CD8-positive, alpha-beta T cell (primary cell): ENCODE measurements at places on chromosomes 5 and 9.

GRCh38 chr9:76737154-76737902, 26.9 kb upstream of the PCA3 start:
- DNase-seq = no peak

- no peak for DNase-seq
These were observed 4.0 kb downstream of the ELL2 start for GRCh38 chr5:95957561-95958203.

GRCh38 chr5:68167195-68167651, 48.3 kb upstream of the PIK3R1 start:
- DNase-seq = no peak

- DNase-seq = no peak
These were observed 244.7 kb downstream of the NPR3 start for GRCh38 chr5:32955814-32956213.

GRCh38 chr5:1442222-1443145, 2.8 kb downstream of the SLC6A3 start:
- DNase-seq = no peak

GRCh38 chr9:2022560-2022959, 7.4 kb downstream of the SMARCA2 start:
- DNase-seq = peak; percentile 42

- no peak for DNase-seq
These were observed 39.4 kb upstream of the CNOT6 start for GRCh38 chr5:180454752-180455151.

DNA sequence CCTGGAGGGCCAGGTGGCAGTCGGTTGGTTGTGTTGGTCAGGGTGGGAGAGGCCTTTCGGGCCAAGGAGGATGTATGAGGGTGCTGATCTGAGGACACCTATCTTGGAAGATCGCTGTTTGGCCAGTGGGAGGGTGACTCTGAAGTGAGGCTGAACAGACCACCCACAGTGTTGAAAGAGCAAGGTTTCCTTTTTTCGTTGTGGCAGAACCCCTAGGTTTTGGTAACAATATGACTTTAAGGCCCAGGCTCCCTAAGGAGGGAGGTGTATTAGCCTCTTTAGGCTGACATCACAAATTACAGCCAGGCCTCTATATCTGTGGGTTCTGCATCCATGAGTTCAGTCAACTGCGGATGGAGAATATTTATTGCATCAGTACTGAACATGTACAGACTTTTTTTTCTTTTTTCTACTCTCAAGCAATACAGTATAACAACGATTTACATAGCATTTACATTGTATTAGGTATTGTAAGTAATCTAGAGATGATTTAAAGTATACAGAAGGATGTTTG, 86.1 kb downstream of the ARHGAP26 start:
- DNase-seq = no peak

- DNase-seq = no peak
These were observed 30.0 kb downstream of the RBM27 start for GRCh38 chr5:146233441-146233840.

DNA sequence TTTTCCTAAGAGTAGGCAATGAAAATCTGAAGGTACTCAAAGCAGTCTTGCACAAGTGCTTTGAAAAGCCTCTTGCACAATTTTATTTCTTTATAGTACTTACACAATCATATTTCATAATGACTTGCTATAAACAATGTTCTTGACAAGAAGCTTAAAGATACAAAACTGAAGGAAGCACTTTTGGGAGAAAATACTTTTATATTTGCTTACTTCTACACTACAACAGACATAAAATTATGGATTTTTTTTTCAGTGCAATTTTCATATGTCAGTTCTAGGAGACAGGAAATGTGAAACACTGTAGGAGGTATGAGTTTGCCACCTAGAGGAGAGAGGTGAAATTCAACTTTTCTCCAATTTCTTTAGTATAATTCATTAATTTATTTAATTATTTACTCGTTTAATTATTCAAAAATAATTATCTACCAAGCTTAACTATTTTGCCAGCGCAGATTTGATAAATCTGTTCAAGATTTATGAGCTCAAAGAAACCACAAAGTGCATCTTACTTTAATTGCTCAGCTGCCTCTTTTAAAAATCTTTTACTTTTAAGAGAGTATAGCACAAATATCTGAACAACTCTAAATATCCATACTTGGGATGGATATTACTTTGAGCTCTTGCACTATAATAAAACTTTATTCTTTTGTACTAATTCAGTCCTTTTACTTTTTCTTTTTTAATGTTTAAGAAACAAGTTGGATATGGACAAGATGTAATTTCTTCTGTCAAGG, 29.0 kb upstream of the CDKN2B start:
- DNase-seq = no peak

- no peak for DNase-seq
These were observed 37.6 kb downstream of the HRH2 start for GRCh38 chr5:175695161-175696126.

DNA sequence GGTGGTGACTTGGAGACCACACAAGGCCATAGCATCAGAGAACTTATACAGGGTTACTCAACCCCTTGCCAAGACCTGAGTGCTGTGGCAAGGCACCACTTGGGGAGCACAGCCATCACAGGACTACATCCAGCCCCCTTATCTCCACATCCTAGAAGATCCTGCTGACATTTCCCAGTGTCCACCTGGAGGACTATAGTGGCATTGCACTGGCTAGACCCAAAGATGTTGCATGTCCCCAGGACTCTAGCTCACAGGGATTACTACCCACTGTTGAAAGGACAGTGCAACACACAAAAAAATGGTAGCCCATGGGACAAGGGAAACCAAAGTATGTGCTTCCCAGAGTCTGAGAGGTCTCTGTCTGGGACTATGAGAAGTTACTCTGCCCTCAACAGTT, 411.1 kb upstream of the NUDT12 start:
- no peak for DNase-seq

- DNase-seq = no peak
These were observed 4.9 kb downstream of the SGCD start for GRCh38 chr5:156331845-156332244.

- no peak for DNase-seq
These were observed 23.2 kb downstream of the DOCK8 start for GRCh38 chr9:237858-238345.

DNA sequence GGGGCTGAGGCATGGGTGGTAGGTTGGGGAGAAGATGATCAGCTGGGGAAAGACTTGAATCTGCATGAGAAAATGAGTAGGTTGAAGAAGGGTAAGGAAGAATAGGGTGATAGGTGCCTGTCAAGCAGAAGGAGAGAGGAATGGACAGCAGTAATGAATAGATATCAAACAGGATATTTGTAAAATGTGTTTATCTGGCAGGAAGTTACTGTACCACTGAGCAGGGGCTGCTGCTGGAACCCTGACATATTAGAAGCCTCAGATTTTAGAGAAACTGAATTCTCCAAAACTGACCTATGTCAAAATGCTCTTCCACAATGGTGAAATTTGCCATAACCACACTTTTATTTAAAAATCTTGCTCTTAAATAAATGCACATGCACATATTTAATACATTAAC, 41.0 kb downstream of the CCDC192 start:
- no peak for DNase-seq

DNA sequence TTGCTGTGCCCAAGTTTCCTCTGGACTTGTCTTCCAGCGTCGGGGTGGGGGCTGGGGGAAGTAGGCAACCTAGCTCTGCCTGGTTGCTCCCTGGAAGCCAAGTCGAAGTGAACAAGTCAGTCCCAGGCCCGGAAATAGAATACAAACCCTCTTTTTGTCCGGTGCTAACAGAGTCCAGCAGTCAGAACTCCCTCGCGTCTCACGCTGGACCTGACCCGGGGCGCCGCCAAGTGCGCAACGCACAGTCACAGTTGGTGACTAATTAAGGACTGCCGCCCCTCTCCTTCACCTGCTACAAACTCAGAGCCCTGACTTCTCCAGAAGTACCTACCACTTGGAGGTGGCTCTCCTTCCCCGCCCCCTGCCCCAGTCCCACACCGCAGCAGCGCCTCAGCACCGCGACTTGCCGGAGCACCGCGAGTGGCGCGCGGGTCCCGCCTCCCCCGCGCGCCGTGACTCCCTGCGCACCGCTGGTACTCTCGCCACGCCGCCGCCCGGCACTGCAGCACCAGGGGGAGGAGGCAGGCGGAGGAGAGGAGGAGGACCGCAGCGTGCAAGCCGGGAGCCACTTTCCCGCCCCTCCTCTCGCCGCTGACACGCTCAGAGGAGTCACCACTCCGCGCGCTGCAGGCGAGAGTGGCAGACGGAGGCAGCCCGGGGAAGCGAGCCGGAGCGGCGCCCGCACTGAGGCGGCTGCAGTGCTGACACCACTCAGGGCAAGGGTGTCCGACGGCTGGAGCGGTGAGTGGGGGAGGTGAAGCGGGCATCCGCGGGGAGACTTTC, at the start of gene SV2C:
TSS of gene SV2C (plus strand) at position 612 of the 783 bp plus-strand sequence. CDS start 48,368 bp downstream, outside the sequence.
- no peak for DNase-seq

DNA sequence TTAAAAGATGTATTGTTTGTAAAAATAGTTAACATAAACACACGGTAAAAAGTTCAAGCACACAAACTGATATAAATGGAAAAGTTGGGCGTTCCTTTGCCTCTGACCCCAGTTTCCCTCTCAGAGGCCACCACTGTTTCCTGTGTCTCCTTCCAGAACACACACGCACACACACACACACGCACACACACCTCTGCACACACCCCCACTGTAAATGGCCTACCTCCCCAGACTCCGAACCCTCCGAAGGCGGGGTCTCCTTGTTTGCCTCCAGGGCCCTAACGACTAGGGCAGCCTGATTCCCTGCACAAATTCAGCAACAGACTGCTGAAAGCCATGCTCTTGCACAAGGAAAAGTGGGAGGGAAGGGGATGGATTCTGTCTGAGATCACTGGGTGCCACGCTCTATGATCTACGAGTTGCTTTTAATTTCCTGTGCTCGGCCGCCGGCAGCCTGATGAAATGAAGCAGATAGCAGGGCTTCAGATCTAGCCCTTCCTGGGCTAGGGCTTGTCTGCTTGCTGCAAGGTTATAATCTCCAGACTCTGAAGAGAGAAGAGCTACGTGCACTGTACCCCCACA, 184.0 kb upstream of the IL12B start:
- DNase-seq = no peak

DNA sequence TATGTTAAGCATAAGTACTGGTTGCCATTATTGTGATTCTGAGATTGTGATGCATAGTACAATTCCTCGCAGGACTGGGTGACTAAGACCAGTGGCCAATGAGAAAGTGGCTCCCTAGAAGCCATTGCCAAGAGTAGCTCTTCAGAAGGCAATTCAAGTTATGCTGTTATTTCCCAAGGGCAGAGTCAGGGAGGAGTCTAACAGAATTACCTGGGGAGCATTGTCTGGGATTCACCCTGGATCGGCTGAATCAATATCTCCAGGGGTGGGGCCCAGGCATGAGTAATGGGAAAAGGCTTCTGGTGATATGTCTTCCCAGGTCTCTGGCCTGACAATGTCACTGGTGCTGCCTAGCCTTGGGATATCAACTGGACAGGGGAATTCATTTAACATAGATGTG, 10.9 kb upstream of the ARHGEF28 start:
- no peak for DNase-seq

DNA sequence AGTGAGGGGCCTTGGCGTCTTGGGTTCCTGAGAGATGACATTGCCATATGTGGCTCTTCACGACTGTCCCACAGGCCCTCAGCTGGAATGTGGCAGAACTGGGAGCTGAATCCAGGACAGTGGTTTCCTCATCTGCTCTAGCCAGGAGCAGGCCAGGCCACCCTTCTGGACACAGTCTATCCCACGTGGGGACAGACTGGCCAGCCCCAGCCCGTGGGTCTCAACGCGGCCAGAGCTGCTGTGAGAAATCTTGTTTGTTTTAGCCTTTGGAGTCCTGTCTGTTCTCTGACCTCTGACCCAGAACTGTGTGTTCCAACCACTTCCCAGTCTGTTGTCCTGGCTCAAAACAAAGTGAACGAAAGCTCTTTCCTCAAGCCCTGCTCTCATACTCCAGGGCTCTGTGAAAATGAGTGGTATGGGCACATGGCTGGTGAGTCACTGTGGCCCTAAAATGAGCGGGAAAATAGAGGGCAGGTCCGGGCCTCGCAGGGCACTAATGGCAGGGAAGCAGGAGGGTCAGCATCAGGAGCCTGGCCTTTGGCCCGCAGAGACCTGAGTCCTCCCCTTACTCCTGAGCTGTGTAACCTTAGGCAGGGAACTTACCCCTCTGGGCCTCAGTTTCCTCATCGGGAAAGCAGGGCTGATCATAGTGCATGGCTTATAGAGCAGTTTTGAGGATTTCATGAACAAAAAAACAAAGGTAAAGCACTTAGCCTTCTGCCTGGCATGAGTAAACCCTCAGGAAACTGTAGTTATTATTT, 34.8 kb upstream of the GLRX start:
- DNase-seq = no peak

GRCh38 chr5:73214996-73215395, 42.0 kb downstream of the TMEM174 start:
- no peak for DNase-seq

DNA sequence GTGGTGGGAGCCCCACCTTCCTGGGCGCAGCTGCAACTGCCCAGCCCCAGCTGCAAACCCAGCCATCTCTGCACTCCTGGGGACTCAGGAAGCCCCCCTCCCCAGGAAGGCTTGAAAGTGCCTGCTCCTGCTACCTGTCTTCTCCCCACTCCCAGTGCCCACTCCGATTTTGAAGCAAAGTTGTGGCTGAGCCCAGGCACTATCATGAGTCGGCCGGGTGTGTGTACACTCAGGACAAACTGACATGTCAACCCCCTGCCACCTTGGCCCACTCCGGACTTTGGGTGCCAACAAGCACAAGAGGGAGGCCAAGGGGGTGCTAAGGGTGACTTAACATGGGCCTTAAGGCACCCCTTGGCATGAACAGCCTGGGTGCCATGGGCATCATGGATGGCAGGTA, 325.5 kb upstream of the PTGER4 start:
- DNase-seq = no peak

DNA sequence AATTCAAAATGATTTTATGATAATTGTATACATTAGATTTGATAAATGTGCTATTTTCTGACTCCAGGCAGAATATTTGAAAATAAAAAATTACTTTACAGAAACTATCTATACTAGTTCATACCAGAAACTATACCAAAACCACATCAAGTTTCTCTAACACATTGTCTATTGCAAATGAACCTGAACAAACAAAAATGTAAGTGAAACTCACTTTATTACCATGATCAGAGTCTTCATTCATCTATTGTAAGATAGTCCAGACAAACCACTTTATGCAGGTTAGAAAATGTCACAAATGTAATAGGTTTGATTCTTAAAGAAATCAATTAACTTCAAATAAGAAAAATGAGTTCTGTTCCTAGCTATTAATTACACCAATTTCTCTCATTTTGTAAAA, 99.4 kb downstream of the OXCT1 start:
- no peak for DNase-seq

- no peak for DNase-seq
These were observed 31.4 kb upstream of the SPTLC1 start for GRCh38 chr9:92146610-92147009.

- no peak for DNase-seq
These were observed 607.6 kb downstream of the EBF1 start for GRCh38 chr5:158492136-158492535.

DNA sequence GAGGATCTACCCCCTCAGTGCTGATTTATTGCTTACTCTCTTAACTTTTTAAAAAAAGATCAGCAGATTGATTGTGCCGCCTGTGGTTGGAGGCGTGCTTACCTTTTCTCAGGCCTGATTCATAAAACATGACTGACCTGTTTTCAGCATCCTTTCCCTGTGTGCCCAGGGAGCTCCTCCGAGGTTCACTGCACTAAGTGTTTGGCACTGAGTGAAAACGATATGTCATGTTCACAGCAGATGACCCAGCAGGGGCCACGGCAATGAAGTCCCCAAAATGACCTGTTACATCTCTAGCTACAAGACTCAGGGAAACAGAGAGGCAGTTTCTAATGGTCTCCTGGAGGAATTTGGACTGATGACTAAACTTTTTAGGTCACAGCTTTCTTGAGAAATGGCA, 69.9 kb downstream of the INSYN2B start:
- DNase-seq = no peak

- DNase-seq = no peak
These were observed 210.8 kb downstream of the CWC27 start for GRCh38 chr5:64979531-64979930.
